ENCODE measurements at places on chromosomes 12 and 14.

DNA sequence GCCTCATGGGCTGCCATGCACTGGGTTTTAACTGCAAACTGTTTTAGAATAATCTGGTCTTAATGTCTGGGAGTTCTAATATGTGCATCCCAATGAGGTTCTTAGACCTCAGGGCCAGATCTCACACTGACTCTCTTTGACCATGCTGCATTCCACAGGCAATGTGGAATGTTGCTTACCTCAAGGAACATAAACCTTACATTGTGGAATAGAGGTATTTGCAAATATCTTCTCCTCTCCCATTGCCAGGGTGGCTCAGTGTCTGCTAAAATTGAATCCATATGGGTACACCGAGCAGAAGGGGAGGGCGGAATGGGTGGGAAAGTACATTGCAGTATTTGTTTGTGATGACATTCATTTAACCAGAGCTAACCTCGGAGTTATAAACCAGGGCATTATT is 78.6 kb downstream of the CHST11 start:
- no peak for DNase-seq

DNA sequence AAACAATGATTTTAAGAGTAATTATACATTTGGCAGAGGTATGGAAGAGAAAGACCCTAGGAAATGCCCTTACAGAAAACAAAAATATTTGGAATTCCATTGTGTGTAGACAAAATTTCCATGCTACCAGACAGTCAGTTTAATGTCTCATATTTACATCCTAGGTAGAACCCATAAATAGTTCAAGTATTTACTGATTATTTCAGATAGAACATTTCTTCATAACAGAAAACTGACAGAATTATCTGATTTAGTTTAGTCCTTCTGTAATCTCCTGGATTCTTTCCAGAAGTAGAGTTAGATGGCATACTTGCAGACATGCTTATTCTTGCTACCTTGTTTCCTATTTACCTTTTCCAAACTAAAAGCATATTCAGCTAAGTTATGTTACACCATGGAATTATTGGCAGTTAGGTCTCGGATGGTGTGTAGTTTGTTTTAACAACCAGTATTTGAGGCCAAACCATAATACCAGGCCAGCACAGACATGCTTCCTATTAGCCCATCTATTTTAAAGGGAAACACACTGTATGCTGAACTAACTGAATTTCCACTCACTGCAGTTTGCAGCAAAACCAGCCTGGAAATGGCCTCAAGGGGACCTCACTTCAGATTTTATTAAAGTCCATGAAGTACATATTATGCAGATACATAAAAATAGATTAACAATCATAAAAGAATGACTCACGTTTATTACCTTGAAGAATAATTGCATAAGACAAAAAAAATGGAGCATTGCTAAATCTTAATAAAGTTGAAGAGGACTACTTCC is 126.6 kb upstream of the LRIG3 start:
- DNase-seq: no peak

GRCh38 chr12:78584695-78585094 is 279.9 kb upstream of the SYT1 start:
- DNase-seq: no peak

DNA sequence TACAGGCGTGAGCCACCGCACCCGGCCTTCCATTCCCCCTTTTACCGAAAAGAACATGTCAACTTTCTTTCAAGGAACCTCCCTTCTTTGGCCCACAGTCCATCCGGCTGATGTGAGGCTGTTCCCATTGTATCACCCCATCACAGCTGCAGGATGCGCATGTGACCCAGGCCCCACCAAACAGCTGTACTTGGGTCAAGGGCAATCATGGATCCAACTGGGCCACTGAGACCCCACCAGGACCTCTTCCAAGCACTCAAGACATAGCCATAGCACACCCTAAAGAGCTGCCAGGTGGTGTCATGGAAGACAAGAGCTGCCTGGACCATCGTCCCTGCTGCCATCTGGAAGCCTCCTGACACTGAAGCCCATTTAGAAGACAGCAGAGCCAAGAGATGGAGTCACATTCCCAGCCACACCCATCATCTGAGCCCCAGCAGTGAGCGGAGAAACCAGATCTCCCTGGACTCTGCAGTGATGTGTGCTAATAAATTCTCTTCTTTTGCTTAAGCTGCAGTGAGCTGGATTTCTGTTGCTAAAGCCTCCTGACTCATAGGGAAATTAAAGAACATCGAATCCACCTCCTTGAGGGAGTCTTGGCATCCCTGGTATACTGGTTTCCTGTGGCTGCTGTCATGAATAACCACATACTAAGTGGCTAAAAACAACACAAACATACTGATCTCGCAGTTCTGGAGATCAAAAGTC is 105.6 kb downstream of the KSR2 start:
- DNase-seq: no peak

DNA sequence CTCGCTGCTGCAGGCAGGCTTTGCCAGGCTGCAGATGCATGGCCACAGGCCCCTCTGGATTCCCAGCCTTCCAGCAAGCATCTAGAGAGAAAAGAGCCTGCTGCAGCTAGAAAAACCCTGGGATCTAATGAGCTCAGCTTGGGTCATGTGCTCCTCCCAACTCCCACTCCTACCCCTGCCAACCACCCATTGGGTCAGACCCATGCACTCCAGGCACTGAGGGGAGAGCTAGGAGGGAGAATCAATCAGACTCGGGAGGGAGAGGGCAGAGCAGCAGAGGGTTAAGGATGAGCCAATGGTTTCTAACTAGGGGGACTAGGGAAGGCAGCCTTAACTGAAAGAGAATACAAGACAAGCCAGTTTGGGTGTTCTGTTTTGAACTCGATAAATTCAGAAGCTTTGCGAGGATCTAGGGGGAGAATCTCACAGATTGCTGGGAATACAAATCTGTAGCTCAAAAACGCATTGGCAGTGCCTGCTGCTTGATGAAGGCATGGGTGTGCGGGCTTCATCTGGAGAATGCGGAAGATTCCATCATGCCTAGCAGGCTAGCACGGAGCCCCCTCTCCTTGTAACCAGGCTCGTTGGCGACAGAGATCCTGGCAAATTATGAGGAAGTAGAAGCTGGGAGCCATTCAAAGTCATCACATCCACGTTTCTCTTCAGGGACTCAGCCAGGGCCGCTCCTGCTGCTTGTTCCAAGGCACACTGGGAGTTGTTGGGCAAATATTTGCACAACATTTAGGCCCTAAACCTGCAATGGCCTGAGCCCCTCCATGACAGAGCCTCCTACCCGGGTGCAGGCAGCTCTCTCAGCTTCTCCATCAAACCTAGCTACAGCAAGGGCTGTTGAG is 56.4 kb downstream of the VCPKMT start:
- DNase-seq: no peak

DNA sequence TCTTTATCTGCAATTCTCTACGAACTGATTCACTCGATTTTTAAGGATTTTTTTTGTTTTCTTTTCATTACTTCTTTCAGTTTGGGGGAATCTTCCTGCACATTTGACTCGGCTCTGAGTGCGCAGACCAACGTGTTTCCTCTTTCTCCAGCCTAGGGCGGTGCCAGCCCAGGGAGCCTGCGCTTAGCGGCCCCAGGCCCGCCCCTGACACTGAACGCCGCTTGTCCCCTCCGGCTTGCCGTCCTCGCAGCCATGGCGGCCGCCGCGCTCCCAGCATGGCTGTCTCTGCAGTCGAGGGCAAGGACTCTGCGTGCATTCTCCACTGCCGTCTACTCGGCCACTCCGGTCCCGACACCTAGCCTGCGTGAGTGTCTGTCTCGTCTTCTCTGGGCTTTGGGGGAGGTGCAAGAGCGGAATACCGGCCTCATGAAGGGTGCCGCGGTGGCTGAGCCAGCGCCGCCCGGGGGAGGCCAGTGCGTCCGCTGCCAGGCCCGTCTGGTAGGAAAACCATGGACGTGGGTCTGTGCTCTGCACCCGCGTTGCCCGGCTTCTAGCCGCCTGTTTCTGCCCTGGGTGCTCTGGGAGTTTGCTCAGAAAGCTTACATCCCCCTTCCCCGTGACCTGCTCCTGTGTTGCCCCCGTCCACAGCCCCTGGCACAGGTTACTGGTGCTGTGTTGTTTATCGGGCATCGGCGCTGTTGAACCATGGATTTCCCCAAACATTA is at the start of gene MRPS35:
Gene MRPS35, plus strand, starts transcription at position 241 of the 725 bp plus-strand sequence. Its CDS starts 12 bp downstream, at position 253.
- peak; percentile 95 for DNase-seq

DNA sequence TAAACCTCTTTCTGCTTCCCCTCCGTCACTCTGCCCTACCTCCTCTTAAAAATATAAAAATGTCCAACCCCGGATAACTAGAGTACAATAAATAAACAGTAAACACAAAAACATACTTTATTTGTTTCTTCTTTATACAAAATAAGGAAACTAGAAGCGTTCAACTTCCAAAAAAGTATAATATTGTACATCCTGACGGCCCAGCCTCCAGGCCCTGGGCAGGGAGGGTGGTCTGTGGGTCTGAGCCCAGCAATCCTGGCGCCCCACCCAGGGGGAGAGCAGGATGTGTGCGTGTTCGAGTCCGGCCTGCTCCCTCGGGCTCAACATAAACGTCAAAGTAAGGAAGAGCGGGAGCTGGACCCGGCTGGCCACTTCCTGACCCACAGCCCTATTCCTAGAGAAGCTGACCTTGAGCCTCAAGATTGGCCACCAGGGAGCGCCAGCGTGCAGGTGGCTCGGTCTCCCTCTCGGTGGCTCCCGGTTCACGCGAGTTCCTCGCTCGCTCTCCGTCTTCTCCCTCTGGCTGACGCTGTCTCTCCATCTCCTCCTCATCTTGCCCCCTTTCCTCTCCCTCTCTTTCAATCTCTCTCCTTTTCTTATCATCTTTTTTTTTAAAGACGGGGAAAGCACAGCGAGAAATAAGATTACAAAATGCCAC is 9.4 kb downstream of the LHX5 start:
- peak; percentile 85 for DNase-seq

GRCh38 chr12:121391619-121392324 is 8.1 kb upstream of the RNF34 start:
- DNase-seq: peak; percentile 26

DNA sequence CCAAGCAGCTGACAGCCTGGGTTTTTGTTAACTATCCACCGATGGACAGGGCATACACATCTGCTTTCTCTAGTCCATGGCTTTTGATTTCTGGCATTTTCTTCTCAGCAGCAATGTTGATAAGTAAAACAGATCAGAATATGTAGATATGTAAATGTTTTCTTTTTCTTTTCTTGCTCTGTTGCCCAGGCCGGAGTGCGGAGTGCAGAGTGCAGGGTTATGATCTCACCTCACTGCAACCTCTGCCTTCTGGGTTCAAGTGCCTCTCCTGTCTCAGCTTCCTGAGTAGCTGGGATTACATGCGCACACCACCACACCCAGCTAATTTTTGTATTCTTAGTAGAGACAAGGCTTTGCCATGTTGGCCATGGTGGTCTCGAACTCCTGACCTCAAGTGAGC is 27.9 kb downstream of the CLEC9A start:
- DNase-seq: no peak

DNA sequence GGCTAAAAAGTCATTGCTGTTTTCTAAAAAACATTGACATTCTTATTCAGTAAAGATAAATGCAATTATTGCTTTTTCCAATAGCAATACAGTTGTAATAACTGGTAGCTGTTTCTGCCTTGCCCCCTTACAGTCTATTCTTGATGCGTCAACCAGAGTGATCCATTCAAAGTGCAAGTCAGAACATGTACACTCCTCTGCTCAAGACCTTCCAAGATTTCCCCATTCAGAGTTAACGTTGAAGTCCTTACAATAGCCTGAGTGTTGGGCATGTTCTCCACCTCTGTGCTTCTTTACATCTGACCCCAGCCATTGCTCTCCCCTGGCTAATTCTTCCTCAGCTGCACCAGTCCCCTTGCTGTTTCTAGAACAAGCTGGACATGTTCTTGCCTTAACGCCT is 24.3 kb downstream of the VRK1 start:
- DNase-seq: no peak

- peak; percentile 26 for DNase-seq
Measured at GRCh38 chr12:75766263-75767160, 255.1 kb upstream of the KRR1 start.

DNA sequence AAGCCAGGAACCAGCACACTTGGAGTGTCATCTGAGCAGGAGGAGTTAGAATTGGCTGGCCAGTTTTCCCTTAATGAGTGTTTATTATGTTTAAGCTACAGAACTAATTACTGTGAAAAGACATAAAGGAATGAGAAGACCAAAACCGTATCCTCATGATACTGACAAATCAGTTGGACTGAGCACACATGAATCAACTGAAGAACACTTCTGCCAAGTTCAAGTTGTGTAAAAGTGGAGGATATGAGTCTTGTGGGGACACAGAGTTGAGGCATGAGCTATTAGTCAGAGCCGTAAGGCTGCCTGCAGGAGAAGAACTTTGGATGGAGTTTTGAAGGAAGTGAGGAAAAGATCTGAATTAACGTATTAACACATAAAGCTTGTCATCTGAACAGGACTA is 43.1 kb downstream of the HMGA2 start:
- no peak for DNase-seq

DNA sequence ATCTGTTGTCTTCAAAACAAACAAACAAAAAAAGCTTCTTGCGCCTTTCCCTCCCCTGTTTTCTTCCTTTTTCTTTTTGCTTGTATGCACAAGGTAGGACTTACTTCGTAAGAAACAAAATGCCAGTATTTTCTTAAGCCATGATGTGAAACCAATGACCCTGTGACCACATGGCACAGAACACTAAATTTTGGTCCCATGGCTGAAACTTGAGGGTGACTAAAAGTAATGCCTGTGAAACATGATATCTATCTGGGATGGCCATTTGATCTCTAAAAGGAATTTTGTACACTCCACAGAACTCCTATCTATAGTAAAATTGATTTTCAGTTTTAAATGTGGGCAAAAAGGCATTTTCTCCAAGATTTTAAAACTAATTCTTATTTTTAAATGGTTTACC is 63.6 kb downstream of the PAPOLA start:
- no peak for DNase-seq

DNA sequence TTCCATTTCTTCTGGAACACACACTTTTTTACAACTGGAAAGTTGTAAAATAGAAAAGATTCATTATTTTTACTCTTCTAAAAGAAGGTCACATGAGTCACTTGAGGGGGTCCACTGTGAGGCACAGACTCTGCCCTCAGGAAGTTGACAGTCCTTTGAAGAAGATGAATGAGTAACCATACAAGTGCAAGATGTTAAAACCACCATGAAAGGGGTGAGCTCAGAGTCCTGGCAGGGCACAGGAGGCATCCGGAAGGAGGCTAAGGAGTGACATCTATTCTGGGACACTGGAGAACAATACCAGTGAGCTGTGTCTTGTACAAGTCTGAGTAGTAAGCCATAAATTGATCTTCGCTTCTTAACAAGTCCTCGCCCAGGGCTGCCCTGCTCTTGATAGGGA is 126.0 kb upstream of the FRMD6 start:
- no peak for DNase-seq

Measured in HTR-8/SVneo (cell line).